ENCODE measurements at places on chromosomes 4 and X.

DNA sequence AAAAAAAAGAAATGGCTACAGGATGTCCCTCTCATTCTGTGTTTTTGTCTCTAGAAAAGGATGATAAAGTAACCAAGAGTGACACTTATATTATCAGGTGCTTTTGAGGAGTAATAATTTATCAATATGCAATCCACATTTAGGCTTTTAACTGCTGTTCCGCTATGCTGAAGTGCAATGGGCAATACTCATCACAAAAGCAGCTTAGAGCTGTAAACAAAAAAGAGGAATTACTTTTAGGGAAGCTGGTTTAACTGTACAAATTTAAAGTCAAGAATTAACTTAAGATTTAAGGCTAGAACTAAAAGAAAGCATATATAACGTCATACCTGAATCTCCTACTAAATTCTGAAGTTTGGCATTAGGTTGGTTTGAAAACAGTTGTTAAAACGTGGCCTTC, 93.5 kb upstream of the DDX3X start:
- DNase-seq: no peak

- peak; percentile 18 for DNase-seq
Measured at GRCh38 chrX:152926279-152926678, 28.4 kb downstream of the ZNF185 start.

- DNase-seq: no peak
Measured at GRCh38 chr4:5881340-5881739, 11.5 kb downstream of the CRMP1 start.

GRCh38 chrX:118745570-118745969, 18.2 kb downstream of the IL13RA1 start:
- DNase-seq: no peak

DNA sequence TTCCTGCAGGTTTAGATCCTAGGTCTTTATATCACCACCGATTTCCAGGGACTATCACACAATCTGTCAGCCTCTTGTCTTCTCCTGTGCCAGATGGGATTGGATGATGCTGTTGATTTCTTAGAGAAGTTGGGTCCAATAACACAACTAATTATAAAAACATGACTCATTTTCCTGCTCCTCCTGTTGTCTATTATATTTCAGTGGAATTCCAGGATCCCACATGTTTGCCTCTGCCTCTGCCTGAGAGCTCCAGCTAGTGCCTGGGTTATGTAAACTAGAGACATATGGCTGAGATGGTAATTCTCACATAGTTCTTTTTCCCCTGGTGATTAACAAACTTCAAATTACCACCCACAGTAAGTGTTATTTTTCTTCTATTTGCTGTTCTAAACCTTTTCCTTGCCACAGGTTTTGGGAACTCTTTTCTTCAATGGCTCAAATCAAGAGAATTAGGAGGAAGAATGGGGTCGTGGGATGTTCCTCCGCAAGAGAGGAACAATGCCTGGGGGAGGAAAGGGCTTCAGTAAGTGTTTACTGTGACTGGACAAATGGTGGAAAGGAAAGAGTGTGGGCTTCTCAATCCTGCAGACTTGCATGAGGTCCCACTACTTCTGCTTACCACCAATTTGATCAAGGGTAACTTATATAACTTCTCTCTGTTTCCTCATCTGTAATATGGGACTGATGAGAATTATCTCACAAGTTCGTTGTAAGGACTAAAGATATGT, 3.4 kb upstream of the HOPX start:
- DNase-seq: no peak

GRCh38 chr4:15353207-15353606, 74.6 kb upstream of the C1QTNF7 start:
- no peak for DNase-seq

DNA sequence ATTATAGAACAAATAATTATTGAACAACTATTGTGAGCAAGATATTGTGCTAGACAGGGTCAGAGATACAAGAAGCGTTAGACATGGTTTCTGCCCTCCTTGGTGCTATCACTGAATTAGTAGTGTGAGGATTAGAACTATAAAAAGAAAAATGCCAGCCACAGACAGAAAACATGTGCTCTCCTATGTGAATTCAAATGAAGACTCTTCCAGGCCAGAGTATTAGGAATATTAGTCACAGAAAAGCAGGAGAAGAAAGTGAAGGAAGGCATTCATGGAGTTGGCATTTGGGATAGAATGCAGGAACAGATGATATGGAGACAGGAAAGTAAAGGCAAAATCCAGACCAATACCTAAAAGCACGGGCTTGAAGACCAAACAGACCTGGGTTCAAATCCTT, 179.6 kb upstream of the TENM3 start:
- DNase-seq: no peak

GRCh38 chr4:127211650-127212560, 420.9 kb upstream of the INTU start:
- DNase-seq: peak; percentile 21

DNA sequence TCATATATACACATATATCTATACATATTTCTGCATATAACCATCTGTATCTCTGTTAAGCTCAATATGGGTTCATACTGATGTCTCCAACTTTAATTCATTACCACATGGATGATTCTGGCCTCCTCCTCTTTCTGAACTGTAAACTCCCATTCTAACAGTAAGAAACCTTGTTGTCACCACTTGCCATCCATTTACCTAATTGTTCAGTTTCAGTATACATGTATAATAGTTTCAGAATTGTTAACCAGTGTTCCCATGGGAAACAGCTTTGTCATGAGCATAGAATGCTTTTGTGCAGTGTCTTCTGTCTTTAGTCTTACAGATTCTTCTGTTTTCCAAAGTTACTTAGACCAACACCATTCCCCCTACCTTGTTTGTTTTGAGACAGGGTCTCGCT, 35.9 kb downstream of the SLC9A6 start:
- no peak for DNase-seq

GRCh38 chrX:149510386-149510785, 5.3 kb upstream of the IDS start:
- no peak for DNase-seq

GRCh38 chr4:150402871-150403272, 179.1 kb upstream of the MAB21L2 start:
- DNase-seq: no peak

DNA sequence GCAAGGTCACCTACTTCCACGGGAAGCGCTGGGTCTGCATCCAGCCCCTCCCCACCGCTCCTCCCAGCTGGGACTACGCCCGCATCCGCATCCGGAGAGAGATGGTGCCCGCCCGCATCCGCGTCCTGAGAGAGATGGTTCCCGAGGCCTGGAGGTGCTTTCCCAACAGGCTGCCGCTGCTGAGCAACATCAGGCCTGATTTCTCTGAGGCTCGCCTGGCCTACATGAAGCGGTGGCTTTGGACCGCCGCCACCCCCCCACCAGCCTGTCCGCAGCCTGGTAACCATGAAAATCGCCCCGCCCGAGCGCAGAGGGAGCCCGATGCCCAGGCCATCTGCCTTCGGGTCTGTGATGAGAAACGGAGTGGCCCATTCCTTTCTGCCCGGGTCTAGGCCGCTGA, 18.1 kb downstream of the CLTRN start:
- DNase-seq: no peak

- DNase-seq: no peak
Measured at GRCh38 chr4:111540671-111541070, 604.6 kb upstream of the FAM241A start.

DNA sequence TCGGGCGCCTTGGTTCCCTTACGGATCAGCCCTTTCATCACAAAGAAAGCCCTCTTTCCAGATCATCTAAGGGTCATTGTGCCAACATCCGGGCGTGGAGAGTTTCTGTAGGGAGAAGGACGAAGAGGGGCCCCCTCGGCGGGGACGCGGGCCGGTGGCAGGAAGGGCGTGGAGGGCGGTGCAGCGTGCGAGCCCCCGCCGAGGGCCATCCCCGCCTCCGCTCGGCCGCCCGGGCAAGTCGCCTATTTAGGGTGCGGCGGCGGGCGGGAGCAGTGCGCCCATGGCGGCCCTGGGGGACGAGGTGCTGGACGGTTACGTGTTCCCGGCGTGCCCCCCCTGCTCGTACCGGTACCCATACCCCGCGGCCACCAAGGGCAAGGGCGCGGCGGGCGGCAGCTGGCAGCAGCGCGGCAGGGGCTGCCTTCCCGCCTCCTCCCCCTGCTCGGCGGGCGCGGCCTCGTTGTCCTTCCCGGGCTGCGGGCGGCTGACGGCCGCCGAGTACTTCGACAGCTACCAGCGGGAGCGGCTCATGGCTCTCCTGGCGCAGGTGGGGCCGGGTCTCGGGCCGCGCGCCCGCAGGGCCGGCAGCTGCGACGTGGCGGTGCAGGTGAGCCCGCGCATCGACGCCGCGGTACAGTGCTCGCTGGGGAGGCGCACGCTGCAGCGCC, at the start of gene ZAR1:
TSS of gene ZAR1 (plus strand) at position 241 of the 668 bp plus-strand sequence. CDS start at position 281, 40 bp downstream.
- DNase-seq: no peak

DNA sequence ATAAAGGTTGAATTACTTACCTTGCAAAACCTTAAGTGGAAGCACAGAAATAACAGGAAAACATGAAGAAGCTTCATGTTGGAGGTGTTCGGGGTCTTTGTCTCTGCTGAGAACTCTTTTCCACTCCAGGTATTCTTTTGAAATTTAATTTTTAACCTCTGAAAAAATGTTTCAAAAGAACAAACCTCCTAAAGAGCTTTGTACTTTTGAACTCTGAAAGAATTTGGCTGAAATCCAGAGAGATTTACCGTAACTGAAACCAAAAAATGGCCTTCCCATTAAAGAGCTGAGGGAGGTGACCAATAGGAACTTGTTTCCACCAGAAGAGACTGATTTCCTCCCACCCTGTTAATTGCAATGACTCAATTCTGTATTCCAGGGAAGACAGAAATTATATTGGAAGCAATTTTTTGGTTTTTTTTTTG, at the start of gene CFI:
TSS of gene CFI (minus strand) at position 105 of the 425 bp plus-strand sequence. CDS start at position 77, 28 bp downstream.
- no peak for DNase-seq

DNA sequence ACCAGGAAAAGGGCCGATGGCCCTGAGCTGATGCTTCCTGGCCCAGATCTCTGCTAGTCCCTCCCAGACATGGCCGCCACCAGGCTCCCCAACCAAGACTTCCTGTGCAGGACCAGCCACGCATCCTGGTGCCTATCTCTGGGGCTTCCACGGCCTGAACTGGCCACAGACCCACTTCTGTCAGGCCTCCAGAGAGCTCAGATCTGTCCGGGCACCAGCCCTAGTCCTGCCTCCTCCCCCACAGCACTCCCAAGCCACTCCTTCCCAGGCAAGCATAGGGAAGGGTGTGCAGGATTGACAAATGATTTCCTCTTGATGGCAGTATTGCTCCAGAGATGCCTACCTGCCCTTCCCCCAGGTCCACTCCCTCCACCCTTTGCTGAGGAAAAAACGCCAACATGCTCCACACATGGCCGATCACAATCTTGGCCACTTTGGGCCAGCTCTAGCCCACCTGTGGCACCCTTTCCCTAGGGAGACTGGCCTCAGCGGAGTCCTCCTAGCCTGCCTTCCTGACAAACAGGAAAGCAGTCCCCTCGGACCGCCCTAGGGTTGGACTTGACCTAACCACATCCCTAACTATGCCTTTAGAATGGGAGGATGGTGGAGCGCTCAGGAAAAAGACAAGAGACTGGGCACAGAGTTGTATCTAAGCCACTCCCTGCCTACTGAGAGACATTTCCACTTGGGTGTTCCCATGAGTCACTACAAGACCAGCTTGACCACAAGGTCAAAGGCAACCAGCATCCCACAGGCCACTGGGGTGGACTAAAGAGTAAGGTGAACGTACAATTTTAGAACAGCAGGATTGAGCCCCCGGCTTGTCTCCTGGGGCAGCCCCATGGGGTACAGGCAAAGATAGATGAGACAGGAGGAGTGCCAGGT, 277.5 kb upstream of the AGTR2 start:
- no peak for DNase-seq

- DNase-seq: no peak
Measured at GRCh38 chr4:156858071-156858470, 113.5 kb downstream of the PDGFC start.

GRCh38 chrX:45850775-45851433, 650.2 kb upstream of the DIPK2B start:
- DNase-seq: peak; percentile 15

GRCh38 chr4:154005171-154005520, 216.3 kb upstream of the SFRP2 start:
- no peak for DNase-seq

- no peak for DNase-seq
Measured at GRCh38 chrX:56746996-56747395, 18.0 kb downstream of the NBDY start.

- DNase-seq: no peak
Measured at GRCh38 chrX:139739138-139739537, 31.2 kb upstream of the MCF2 start.

DNA sequence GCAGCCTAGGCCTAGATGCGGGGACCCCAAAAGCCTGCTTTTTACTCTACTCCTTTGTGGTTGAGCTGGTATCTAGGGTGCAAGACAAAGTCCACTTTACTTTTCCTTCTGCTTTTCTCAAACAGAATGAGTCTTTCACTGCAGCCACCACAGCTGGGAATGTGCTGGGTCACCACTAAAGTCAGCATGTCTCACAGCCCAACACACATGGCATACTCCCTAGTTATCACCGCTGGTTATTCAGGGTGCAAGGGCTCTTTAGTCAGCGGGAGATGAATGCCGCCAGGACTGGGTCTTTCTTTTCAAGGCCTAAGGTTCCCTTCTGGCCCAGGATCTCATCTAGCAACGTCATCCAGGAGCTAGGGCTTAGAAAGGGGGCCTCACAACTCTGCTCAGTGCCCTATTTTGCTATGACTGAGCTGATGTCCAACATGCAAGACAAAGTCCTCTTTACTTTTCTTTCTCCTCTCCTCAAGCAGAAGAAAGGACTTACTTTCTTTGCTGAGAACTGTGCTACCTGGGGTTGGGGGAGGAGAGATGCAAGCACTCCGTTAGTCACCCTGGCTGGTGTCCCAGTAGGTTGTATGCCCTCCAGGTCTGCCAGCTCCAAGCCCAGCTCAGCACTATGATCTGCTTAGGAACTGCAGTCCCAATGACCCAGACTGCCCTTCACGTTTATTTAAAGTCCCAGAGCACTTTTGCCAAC, 22.9 kb upstream of the STPG2 start:
- DNase-seq: no peak

- DNase-seq: no peak
Measured at GRCh38 chr4:94171616-94172015, 36.0 kb upstream of the SMARCAD1 start.

DNA sequence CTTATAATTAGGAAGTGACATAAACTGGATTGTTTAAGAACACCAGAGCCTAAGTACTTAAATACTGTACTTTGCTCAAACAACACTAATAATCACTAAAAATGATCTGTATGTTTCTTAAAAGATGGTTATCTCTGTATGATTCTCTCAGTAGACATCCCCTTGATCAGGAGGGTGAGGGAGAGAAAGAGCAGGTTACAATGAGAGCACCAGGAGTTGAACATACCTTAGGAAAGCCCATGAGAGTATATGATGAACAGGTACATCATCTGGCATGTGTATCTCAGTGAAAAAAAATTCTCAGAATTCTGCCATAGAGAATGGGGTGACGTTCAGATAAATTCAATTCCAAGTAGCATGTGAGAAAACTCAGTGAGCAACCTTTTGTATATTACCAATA, 59.9 kb upstream of the IL2 start:
- DNase-seq: no peak

- no peak for DNase-seq
Measured at GRCh38 chrX:118536204-118536603, 40.6 kb downstream of the DOCK11 start.

- DNase-seq: peak; percentile 15
Measured at GRCh38 chrX:101347859-101348451, 587 bp downstream of the TIMM8A start.
